ENCODE measurements at places on chromosomes 4 and X. TPM values are rescaled to one million over a fixed set of nuclear protein-coding genes. Genes with fewer than 3 reads are reported as not detected.
A peak's percentile ranks its signal among the peaks of the same experiment; 100 is the strongest.

- DNase-seq, result no peak
Measured at GRCh38 chr4:82715731-82716617, 82.6 kb downstream of the SCD5 start.

DNA sequence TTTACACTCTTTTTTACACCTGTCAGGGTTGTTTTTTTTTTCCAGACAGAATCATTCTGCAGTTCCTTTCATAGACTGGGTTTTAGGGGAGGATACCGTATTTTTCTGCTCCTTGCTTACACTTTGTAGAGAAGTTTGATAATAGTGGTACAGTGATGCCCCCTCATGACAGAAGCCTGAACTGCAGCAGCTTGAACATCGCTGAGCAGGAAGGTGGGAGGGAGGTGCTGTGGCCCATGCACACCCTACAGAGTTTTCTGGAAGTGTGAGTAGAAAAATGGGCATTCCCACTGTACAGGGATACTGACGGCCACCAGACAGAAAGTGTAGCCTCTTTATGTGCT lies 54.5 kb downstream of the RAB40A start:
- peak; percentile 21 for DNase-seq

DNA sequence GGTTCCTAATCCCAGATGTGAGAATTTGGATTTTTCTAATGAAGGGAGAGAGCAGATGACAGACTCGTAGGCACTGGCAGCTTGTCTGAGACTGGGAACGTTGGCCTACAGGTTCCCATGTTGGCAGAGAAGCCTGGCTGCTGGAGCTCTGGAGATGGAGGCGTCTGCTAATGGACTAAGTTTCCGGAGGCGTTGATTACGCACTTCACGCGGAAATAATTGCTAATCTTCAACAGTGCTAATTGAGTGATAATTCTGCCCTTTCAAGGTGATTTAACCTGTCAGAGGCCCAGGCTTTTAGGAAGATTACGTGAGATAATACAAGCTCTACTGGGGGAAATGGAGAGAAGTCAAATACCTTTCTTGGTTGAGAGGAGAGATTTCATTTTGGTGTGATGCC lies 77.4 kb downstream of the PSAPL1 start:
- DNase-seq, result no peak

DNA sequence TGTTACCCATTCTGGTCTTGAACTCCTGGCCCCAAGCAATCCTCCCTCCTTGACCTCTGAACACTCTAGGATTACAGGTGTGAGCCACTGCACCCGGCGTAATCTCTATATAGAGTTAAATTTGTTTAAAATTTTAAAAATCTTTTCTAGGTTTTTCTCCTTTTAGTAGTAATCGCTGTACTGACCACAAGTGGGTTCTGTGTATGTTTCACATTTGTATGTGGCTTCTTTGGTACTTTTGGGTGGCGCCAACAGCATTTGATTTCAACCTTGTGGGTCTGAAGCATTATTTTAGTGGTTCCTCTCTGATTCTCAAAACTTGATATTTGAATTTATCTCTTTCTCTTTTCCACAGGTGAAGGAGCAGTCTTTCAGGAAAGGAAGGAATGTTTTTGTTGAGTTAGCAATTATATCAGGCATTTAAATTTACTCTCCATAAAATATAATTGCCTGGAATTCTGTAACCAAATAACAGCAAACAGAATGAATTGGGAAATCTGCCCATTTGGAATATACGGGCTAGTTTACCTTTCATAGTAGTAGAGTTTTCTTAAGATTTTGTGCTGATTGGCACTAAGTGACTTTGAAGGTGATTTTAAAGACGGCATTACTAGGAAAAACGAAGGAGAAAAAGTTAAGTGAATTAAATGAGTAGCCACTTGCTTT lies 29.5 kb downstream of the ARHGAP10 start:
- DNase-seq, result no peak

DNA sequence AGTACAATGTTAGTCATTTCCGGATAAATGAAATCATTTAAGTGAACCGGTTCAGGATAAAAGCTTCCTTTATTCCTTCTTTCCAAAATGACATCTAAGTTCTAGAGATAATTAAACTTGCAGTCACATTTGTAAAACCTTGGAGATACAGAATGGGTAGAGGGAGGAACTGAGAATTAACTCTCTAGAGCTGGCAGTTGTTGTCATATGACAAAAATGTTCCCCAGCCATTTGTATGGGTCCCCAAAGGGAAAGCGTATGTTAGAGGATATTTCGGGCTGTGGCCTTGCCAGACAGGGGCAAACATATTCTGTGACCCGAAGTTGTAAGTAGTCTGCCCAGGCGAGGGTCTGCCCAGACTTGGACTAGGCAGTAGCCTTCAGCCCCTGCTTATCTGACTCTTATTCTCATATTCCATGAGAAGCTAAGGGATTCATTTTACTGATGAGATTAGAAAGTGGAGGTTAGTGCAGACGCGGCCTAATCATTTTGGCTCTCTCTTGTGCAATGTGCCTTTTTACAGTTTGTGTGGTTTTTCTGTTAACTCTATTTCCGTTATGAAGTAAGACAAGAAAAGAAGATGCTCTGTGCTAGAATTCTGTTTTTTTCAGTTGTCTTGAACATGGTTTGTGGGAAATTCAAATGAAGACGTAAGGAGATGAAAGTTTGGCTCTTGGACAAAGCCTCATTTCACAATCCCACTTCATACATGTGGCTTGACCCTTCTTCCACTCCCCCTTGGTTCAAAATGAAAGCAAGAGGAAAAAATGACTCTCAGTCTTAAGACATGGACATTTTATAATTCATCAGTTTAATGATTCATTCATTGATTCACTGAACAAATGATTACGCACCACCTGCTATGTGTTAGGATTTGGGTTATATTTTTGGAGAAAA lies 2394.2 kb upstream of the AGA start:
- DNase-seq, result no peak

DNA sequence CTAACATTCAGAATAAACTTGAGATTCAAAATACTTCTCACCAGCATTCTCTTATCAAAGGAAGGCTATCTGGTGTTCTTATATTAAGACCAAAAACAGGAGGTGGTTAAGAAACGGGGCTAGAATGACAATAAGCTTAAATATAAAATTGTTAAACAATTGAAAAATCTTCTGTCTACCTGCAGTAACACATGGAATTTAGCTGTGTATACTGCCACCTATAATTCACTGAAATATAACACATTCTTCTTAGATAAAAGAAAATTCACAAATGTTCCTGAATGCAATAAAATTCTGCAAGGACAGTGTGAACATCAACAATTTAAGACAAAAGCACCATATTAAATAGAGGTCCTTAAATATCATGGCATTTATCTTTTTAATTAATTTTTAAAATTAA lies 11.5 kb upstream of the PCDH10 start:
- no peak for DNase-seq

DNA sequence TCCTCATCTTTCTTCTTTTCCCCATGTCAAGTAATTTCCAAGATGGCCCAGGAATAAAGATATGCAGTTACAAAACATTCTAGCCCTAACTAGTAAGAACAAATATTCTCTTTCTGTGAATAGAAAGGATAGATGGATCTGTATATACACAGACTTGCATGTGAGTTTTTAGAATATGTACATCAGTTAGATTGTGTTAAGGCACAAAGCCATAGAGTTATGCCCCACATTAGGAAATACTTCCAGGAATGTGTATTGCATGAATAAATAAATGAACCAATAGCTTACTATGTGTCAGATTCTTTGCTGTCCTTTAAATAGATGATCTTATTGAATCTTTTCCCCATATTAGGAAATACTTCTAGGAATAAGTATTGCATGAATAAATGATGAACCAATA lies 46.0 kb upstream of the TMPRSS11E start:
- no peak for DNase-seq

DNA sequence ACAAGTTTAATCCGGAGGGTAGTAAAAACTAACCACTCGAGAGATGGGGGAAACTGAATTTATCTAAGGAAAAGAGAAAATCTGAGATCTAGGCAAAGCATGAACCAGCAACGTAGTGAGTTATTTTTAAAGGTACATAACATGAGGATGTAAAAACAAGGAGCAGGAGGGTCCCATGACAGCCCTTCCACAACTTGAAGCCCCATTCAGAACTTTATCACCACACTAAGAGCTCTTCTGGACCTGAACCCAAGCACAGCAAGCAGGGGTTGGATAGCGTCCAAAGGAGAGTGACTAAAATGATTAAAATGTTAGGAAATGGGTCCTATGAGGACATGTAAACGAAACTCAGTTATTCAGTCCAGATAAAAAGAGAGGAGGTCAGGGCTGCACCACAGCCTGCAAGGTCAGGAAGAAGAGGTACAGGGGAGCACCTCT lies 16.2 kb downstream of the SH3RF1 start:
- peak; percentile 62 for DNase-seq

- DNase-seq, result peak; percentile 64
Measured at GRCh38 chr4:78864405-78865024, 74.7 kb downstream of the PAQR3 start.

GRCh38 chr4:89363786-89364185 lies 56.2 kb upstream of the GPRIN3 start:
- no peak for DNase-seq

DNA sequence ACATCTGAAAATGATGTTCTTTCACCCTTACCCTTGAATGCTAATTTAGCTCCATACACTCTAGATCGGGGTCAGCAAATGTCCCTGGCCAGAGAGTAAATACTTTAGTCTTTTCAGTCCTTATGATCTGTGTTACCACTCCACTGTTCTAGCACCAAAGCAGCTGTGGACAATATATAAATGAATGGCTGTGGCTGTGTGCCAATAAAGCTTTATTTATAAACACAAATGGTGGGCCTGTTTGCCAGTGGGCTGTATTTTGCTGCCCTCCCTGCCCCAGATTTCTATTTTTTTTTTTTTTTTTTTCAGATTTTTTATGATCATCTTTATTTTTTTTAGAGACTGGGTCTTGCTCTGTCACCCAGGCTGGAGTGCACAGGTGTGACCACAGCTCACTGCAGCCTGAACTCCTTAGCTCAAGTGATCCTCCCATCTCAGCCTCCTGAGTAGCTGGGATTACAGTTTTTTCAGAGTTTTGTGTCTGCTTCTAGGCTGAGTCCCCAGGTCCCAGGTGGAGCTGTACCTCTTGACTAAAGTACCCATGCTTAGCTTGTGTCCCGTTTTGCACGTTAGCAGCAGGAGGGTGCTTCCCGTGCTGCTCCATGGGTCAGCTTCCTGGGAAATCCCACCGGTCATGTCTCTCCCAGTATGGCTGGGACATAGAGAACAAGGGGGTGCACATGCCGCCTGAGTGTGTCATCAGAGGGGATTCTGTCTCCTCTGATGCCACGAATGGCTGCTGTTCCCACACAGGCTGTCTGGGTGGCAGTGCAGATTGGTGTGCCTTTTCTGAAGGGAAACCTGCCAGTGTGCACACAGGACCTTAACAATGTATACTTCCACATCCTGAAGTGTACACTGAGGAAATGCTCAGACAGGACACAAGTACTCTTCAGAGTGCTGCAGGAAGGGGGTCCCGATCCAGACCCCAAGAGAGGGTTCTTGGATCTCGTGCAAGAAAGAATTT lies 16.0 kb upstream of the GRPEL1 start:
- DNase-seq, result no peak

GRCh38 chr4:68256284-68256683 lies 10.8 kb upstream of the TMPRSS11B start:
- DNase-seq, result no peak

DNA sequence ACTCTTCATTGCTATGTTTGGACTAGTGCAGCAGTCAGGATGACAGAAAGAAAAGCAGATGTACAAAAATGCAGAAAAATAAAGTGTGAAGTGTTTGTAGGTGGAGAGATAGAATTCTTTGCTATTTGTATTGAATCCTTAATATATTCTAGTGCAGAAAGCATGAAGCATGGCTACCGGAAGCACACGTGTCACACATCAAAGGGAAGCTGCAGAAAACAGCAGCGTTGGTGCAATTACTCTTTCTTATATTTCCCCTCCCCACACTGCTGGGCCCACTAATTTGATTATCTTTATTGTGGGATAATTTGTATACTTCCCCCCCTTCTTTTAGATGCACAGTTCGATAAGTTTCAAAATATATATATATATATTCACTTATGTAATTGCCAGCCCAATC lies 35.9 kb upstream of the TAPT1 start:
- DNase-seq, result no peak

DNA sequence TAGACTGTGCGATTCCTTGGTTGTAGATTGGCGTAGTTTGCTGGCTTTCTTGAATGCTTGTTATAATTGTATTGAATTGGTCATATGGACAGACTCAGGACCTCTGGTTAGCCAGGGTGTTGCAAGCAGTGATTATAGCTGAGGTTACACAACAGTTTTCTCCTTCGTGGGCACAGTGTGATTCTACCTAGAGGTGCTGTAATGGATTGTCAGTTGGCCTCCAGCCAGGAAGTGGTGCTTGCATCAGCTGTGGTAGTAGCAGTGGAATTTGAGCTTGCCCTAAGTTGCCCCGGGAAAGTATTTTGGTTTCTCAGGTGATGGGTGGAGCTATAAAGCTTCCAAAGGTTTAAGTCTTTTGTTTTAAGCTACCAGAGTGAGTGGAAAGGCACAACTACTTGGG lies 23.1 kb upstream of the GABRG1 start:
- DNase-seq, result no peak

DNA sequence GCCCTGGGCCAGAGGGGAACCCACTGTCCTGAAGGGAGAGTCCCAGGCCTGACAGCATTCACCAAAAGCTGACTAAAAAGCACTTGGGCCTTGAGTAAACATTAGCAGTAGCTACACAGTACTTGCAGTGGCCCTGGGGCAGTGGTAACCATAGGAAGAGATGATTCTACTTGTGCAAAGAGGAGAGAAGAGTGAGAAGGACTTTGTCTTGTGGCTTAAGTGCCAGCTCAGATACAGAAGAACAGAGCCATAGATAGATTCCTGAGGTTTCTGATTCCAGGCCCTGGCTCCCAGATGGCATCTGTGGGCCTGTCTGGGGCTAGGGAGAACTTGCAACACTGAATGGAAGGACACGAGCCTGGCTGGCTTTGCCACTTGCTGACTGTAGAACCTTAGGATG lies 100.5 kb downstream of the PTCHD1 start:
- DNase-seq, result no peak

DNA sequence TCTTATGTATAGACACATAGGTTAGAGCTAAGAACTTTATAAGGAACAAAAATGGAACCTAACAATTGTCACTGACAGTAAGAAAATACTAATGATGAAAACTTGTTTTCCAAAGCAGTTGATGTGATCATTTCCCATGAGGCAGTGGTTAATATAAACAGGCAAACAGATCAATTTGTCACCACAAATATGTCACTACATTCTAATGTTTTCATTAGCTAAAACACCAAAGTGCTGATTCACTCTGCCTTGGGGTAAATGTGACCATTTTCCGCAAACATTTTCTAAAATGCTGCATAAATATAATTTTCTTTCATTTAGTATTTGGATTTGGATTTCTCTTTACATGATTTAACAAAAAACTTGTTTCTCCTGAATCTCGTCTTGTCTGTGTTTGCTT lies 408.9 kb upstream of the CTSO start:
- DNase-seq, result no peak

DNA sequence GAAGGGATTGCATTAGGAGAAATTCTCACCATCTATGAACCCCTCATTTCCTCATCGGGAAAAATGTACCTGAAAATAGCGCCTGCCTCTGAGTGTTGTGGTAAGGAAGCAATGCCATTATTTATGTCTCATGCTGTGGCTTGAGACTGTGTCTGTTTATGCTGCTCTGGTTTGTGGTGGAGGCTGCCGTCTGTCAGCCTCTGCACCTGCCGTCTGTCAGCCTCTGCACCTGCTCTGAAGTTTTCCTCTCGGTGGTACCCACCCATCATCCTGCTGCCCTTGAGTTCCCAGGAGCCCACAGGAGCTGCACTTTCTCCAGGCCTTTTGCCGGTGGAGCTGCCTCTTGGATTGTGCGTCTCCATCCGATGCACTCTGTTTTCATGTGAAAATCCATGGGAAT lies 68.5 kb upstream of the PPP2R3B start:
- no peak for DNase-seq

ARMCX5 gene
- total RNA-seq, result 11.7 TPM

UNC5C gene
- total RNA-seq, result not detected

TLR2 gene
- 0.12 TPM for total RNA-seq

ADGRG4 gene
- not detected for total RNA-seq

CYSLTR1 gene
- total RNA-seq, result not detected

Data from HCT116 (cell line).